Gastroesophageal sphincter (tissue), 4 donors: ENCODE measurements at places on chromosomes 2 and 18.

GRCh38 chr2:176934869-176935415 lies 277.7 kb upstream of the HNRNPA3 start:
- H3K36me3 ChIP-seq, result no peaks in the 10 kb centered on the region
- no peaks in the 10 kb centered on the region for H3K4me1 ChIP-seq
- no peak overlapping the region for H3K27ac ChIP-seq
- no peak for ATAC-seq

DNA sequence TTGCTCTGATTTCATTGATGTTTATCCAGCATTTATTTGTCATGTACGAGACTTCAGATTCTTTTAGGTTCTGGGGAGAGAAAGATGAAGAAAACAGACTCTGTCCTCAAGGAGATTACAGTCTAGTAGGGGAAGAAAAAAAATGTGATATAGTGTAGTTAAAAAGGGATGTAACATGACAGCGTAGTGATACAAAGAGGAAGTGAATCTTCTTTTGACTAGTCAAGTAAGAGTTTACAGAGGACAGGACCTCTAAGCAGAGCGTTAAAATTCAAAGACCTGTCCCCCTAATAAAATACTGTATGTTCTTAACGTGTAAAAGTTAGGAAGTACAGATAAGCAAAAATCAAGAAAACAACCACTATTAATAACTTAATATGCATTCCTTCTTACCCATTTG lies 47.7 kb downstream of the NCOA1 start:
- no peak overlapping the region for H3K27ac ChIP-seq
- H3K4me1 ChIP-seq, result no peaks in the 10 kb centered on the region
- peaks cover 4% of the 10 kb centered on the region for H3K36me3 ChIP-seq
- no peak overlapping the region for H3K4me3 ChIP-seq

- ATAC-seq, result no peak
- H3K4me3 ChIP-seq, result no peak overlapping the region
- no peaks in the 10 kb centered on the region for H3K36me3 ChIP-seq
- H3K27ac ChIP-seq, result no peak overlapping the region
- no peaks in the 10 kb centered on the region for H3K4me1 ChIP-seq
Observed at GRCh38 chr18:75132931-75133525, 75.9 kb downstream of the PTGR3 start.

DNA sequence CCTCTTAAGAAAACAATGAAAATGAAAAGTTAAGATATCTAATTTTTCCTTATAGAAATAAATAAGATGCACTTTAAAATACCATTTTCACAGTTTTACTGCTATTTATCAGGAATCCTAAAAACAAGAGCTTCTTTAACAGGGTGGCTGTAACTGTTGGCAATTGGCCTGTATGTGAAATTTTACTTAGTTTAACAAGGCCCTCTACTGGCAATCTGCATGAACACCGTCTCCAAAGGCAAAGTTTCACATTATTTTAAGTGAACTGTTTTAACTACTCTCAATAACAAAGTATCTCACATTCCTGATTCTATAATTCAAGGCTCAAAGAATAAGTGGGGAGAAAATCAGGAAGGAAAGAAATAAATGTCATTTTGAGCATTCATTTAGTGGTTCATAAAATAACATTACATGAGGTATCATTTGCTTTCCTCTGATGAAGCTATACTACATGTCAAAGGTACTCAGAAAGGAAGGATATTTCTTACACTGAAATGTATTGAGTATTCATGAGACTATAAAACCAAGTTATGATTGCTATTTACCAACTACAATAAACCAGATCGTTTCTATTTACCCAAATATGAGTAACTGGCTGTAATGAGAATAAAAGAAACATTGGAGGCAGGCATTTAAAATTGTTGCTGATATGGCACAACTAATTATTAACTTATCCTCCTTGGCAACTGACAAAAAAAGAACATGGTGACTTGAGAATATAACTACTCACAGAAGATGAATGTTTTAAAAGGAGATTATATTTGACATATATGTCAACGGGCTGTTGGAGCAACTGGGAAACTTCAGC lies 7.0 kb downstream of the NCKAP5 start:
- H3K27ac ChIP-seq, result no peak overlapping the region
- no peak overlapping the region for H3K4me3 ChIP-seq
- H3K36me3 ChIP-seq, result no peaks in the 10 kb centered on the region
- ATAC-seq, result no peak

DNA sequence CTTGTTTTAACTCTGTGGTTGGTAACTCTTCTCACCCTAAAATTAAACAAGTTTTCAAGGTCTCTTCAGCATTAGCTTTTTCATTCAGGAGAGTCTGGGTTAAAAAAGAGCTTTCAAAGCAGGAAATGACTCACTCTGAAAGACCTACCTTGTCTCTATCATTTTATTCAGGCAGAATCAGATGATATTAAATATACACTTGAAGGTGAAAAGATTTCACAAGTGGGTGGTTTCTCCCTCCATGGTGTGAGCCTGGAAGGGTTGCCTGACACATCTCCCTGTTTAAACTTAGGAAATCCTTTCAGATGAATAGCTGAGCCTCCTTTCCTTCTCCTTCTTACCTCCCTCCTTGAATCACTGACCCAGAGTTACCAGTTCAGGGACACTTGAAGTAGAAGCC lies 1402.0 kb upstream of the PIK3C3 start:
- H3K27me3 ChIP-seq, result no peaks in the 10 kb centered on the region
- no peak overlapping the region for H3K27ac ChIP-seq
- H3K4me1 ChIP-seq, result no peaks in the 10 kb centered on the region
- H3K4me3 ChIP-seq, result no peak overlapping the region
- no peaks in the 10 kb centered on the region for H3K36me3 ChIP-seq
- ATAC-seq, result no peak

DNA sequence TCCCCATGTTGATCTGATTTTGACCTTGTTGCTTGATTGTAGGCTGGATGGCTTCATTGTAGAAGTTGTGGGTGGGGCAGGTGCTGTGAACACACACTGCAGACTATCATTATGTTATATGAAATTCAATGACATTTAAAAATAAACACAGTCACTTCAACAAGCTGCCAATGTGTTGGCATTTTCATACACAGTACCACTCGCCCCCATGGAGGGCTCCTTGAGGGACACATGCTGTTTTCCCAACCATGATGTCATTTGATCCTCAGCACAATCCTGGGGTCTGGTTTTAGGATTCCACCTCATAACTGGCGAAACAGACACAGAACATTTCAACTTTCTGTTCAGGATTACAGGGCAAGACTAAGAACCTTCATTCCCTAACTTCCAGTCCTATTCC lies 86.9 kb downstream of the ZCCHC2 start:
- peaks cover 13% of the 10 kb centered on the region for H3K27me3 ChIP-seq
- H3K4me1 ChIP-seq, result peaks cover 24% of the 10 kb centered on the region
- ATAC-seq, result no peak
- no peak overlapping the region for H3K27ac ChIP-seq

- no peaks in the 10 kb centered on the region for H3K36me3 ChIP-seq
- no peak overlapping the region for H3K27ac ChIP-seq
- no peaks in the 10 kb centered on the region for H3K27me3 ChIP-seq
- H3K4me3 ChIP-seq, result no peak overlapping the region
Observed at GRCh38 chr2:26326514-26326913, 19.4 kb upstream of the SELENOI start.

DNA sequence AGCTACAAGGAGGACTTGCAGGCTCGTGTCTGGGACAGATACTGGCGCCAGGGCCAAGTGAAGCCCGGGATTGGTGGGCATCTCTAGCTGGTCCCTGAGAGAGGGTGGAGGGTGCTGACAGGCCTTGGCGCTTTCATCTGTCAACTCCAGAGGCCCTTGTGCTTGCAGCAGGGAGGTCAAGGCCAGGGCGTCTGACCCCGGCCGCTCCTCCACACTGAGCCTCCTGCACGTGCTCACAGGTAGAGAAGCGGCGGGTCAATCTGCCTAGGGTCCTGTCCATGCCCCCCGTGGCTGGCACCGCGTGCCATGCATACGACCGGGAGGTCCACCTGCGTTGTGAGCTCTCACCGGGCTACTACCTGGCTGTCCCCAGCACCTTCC lies 9.5 kb downstream of the CAPN10 start:
- no peaks in the 10 kb centered on the region for H3K27me3 ChIP-seq
- no peak overlapping the region for H3K27ac ChIP-seq
- H3K4me3 ChIP-seq, result no peak overlapping the region
- ATAC-seq, result no peak
- H3K36me3 ChIP-seq, result no peaks in the 10 kb centered on the region

GRCh38 chr18:45938488-45938935 lies 28.6 kb downstream of the EPG5 start:
- no peak overlapping the region for H3K4me3 ChIP-seq
- H3K4me1 ChIP-seq, result no peaks in the 10 kb centered on the region
- H3K27me3 ChIP-seq, result no peaks in the 10 kb centered on the region
- H3K36me3 ChIP-seq, result peaks cover 3% of the 10 kb centered on the region
- no peak for ATAC-seq
- no peak overlapping the region for H3K27ac ChIP-seq

GRCh38 chr2:151882786-151883445 lies 54.7 kb upstream of the ARL5A start:
- H3K27ac ChIP-seq, result no peak overlapping the region
- no peak for ATAC-seq
- no peak overlapping the region for H3K4me3 ChIP-seq
- H3K36me3 ChIP-seq, result no peaks in the 10 kb centered on the region
